ENCODE measurements at places on chromosomes 5 and 9.
A peak's percentile ranks its signal among the peaks of the same experiment; 100 is the strongest.

DNA sequence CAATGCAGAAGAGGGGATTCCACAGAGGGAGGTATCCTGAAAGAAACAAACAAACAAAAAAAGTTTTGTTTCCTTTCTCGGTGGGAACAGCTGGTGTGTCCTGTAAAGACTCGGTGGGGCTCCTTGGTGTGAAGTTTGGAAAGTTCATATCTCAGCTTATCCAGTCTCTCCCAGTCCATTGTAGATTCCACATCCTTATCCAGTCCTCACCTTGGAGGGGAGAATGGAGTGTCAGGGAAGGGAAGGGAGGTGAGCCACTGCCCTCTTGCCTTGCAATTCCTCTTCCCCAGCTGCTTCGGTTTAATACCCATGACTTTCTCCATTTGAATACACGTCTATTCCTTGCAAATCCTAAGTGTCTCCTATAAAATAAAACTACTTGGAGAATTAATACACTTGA is 234.5 kb downstream of the NFIB start:
- no peak for DNase-seq

DNA sequence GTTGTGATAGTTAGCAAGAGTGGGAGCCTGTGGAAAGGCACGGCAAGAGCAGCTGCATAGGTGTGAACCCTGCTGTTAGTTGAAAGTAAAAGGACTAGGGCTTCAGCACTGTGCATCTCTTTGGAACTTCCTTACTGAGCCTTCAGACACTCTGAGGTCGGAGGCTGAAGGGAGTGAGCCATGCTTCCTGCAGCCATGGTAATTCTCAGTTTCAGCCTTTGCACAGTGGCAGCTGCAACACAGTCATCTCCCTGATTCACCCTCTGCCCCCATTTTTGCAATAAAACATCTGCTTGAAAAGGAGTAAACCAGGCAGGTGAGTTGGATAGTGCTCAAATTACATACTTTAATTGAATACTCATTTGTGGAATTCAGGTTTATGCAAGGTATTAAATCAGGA is 6.5 kb upstream of the TLE4 start:
- DNase-seq = no peak

- no peak for DNase-seq
Measured at GRCh38 chr9:28032268-28032590, 458.9 kb upstream of the C9orf72 start.

DNA sequence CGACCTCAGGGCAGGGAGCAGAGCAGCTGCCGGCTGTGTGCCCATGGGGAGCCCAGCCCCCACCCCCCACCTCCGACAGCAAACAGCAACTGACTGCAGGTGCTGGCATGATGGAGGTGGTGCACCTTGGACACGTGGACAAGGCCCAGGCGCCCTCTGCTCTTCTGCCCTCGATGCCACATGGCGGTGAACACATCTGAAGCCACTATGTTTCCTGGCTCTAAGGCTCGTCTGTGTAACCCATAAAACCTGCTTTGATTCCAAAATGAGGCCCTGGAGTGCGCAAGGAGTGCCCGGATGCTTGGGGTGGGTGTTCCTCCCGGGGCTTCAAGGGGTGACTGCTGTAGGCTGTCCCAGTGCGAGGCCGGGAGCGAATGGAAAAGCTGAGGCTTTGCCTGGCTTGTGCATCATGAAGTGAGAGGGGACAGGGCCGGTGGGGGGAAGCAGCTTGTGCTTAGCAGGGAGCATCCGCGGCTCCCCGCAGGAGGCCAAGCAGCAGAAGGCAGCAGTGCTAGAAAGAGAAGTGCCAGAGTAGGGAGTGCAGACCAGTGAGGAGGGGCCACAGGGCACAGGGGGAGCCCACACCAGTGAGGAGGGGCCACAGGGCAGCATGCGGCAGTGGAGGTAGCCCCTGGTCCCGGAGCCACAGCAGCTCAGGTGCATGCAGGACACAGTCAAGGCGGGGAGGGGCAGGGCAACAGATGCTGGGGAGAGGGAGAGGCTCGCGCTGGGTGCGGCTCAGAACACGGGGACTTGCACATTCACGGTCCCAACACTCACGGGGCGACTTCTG is 30.0 kb downstream of the NKD2 start:
- no peak for DNase-seq

- no peak for DNase-seq
Measured at GRCh38 chr5:121737120-121737519, 114.6 kb upstream of the FTMT start.

GRCh38 chr9:8660383-8660782 is 860.8 kb upstream of the DMAC1 start:
- no peak for DNase-seq

- no peak for DNase-seq
Measured at GRCh38 chr5:143514616-143515335, 111.3 kb upstream of the NR3C1 start.

GRCh38 chr5:157511651-157512644 is 51.9 kb downstream of the NIPAL4 start:
- DNase-seq = no peak

GRCh38 chr5:112440031-112440430 is 21.0 kb upstream of the EPB41L4A start:
- DNase-seq = no peak

- DNase-seq = no peak
Measured at GRCh38 chr9:106110483-106110882, 416.1 kb downstream of the TMEM38B start.

GRCh38 chr9:125359011-125359410 is 97.4 kb downstream of the GAPVD1 start:
- no peak for DNase-seq

GRCh38 chr5:140131967-140132409 is 6.3 kb downstream of the IGIP start:
- no peak for DNase-seq

DNA sequence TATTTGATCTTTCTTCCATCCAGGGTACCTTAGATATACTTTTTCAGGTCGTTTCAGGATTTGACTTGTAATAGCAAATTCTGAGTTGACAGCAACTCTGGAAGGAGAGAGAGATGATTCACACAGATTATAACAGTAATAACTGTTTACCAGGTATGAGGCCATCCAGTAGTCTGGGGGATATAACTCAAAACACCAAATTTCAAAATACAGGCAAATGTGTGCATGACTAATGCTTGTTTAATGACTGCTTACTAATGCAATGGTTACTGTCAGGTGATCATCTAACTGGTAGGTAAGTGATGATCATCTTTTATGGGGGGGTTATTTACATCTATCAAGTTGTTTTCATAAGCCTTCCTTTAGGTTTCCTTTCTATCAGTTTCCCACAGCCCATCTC is 412.3 kb downstream of the MAT2B start:
- DNase-seq = no peak

GRCh38 chr5:91419571-91420537 is 36.7 kb upstream of the ARRDC3 start:
- peak; percentile 73 for DNase-seq

DNA sequence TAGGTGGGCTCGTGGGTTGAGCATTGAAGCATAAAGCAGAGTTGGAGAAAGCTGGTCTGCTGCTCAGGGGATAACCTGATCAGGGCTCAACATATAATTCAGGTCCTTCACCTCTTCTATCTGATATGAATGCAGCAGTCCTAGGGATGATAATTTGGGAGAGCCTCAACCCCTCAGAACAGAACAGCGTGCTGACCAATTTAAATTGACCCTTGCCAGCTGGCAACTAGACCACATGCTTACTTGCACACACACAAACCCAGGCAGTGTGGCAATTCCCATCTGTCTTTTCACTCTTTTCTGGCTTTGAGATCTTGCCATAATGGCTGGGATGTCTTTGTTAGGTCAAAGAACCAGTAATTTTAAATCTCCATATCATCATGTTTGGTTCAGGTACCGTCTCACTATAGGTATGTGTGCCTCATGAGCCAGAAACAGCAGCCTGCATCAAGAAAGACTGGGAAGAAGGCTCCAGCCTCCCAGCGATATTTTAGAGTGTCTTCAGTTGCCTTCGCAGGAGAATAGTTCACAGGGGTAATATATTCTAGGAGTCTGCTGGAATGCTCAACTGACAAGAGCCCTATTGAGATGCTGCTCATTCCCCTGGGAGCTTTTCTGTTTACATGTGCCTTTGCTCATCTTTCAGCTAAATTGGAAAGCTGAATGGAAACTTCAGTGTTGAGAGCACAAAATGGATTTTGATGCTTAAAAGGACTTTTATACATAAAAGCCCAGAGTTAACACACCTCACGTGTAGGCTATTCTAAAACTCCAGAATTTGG is 497.6 kb downstream of the RASEF start:
- no peak for DNase-seq

DNA sequence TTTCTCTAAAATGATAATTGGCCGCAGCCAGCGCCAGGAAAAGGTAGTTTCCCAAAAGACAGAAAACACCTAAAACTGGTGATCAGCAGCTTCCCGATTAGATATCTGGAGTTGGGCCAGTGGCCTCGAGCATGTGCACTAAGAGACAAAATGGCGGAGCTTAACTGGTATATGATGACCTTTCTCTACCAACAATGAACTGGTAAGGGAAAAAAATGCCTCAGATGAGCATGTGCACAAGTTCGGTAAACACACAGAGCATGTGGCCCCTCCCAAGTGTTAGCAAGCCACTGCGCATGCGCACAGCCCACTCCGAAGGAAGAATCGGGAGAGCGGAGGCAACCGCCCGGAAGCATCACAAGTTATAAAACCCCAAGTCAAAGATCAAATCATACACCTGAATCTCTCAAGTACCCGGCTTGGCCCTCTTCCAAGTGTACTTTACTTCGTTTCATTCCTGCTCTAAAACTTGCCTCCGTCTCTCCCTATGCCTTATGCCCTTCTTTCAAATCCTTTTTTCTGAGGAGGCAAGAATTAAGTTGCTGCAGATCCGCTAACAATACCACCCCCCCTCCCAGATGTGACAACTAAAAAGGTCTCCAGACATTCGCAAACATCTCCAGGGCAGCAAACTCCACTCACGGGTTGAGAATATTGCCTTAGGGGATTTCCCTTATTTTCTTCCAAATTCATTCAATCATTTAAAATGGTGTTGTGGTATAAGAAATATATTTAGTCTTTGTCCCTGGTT is 15.0 kb upstream of the PTBP3 start:
- DNase-seq = peak; percentile 51

GRCh38 chr9:136441191-136441680 is 1.6 kb upstream of the INPP5E start:
- DNase-seq = no peak

DNA sequence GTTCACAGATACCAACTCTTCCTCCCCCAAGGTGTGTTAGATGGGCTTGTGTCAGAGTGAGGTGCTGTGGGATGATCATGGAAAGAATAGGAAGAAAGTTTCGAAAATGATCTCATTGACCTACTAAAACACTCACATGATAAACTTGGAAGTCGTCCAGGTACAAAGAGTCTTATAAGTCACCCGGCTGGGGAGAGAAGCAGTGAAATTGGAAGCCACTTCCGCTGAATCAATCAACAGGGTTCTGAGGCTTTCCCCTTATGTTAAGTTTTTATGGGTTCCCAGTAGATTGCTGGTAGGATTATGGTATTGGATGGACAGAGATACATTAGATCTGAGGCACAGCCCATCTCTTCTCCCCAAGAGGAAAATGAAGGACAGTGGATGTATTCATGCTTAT is 218.8 kb upstream of the MSX2 start:
- no peak for DNase-seq

DNA sequence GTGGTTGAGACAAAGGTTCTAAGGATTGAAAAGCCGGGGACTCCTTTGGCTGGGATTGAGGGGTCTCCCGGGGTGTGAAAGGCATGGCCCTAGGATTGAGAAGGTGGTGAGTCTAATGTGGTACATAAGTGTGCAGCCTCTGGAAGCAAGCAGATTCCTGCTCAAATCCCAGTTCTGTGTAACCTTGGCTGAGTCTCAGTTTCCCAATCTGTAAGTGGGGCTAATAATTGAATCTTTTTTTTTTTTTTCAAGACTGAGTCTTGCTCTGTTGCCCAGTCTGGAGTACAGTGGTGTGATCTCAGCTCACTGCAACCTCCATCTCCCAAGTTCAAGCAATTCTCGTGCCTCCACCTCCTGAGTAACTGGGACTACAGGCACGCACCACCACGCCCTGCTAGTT is 5.9 kb downstream of the SH2D3C start:
- DNase-seq = no peak

GRCh38 chr5:37400501-37400900 is 21.4 kb downstream of the WDR70 start:
- DNase-seq = no peak

DNA sequence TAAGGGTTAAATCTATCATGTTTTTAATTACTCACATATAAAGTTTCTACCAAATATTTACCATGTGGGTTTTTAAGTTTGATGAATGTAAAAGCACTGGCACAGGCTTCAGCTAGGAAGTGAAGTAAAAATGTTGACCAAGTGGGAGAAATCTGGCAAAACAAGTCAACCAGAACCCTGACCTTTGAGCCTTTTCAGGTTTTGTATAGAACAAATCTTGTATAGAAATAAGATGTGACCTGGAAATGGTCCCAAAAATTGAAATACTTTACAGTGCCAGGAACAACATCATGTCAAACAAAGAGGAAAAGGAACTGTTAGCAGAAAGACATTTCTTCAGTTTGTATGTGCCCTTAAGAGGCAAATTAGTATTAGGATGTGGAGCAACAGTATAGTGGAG is 137.6 kb downstream of the CCDC192 start:
- DNase-seq = no peak

- no peak for DNase-seq
Measured at GRCh38 chr5:1443171-1443570, 2.1 kb downstream of the SLC6A3 start.

GRCh38 chr5:160805376-160805775 is 46.6 kb downstream of the ATP10B start:
- no peak for DNase-seq

DNA sequence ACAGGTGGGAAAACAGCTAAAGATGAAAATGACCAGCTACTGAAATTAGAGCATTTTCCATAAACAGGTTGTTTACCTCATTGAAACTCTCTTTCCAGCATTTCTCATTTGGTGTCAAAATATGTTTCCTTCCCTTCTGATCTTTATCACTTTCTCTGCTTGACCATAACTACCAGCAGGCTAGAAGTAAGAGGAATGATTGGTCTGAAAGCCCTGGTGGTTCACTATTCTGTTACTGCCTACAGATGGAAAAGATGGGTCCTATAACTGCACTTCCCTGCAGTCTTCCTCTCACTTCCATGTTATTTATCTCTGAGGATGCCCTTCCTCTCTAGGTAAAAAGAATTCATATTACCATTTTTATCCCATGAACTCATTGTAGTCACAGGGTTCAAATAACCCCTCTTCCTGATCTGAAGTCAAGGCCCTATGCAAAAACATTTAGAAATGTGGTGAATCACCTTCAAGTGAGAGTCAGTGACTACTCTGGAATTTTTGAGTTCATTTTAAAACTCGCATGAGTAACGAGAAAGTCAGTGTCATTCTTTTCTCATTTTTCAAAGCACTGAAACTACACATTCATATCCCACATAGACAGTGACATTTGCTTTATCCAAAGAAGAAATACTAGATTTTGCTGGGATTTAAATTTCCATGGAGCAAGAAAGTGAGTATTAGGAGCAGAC is 51.7 kb downstream of the ZNF474 start:
- no peak for DNase-seq

DNA sequence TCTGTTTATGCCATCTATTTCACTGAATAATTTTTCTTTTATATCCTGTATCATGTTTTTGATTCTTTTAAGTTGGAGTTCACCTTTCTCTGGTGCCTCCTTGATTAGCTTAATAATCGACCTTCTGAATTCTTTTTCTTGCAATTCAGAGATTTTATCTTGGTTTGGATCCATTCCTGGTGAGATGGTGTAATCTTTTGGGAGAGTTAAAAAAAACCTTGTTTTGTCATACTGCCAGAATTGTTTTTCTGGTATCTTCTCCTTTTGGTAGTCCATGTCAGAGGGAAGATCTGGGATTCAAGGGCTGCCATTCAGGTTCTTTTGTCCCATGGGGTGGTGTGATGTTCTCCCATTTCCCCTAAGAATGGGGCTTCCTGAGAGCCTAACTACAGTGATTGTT is 800.8 kb upstream of the TYRP1 start:
- DNase-seq = no peak

GRCh38 chr5:67154556-67155206 is 41.9 kb downstream of the CD180 start:
- no peak for DNase-seq

Data from stimulated activated CD8-positive, alpha-beta memory T cell treated with anti-CD3 and anti-CD28 coated beads, Interleukin-12 subunit alpha, Interleukin-12 subunit beta, amount 100 ng/mL, for 1 hour (primary cell).